ENCODE measurements at places on chromosomes 11 and 22. TPM values are rescaled to one million over a fixed set of nuclear protein-coding genes. Genes with fewer than 3 reads are reported as not detected.

CALCA gene
- total RNA-seq, result not detected

DRD4 gene
- 0.13 TPM for total RNA-seq

KRTAP5-7 gene
- not detected for total RNA-seq

SLC22A9 gene
- total RNA-seq, result not detected

PHLDA2 gene
- total RNA-seq, result 11.9 TPM

FBLN1 gene
- 25.2 TPM for total RNA-seq

RFPL1 gene
- total RNA-seq, result not detected

SHANK3 gene
- 0.90 TPM for total RNA-seq

TSGA10IP gene
- not detected for total RNA-seq

TYR gene
- not detected for total RNA-seq

OR52N4 gene
- not detected for total RNA-seq

B4GAT1 gene
- 7.7 TPM for total RNA-seq

OR51B4 gene
- total RNA-seq, result not detected

PPP2R1B gene
- total RNA-seq, result 27.8 TPM

THAP12 gene
- total RNA-seq, result 42.9 TPM

CYP2D6 gene
- total RNA-seq, result 0.53 TPM

BRSK2 gene
- total RNA-seq, result not detected

UPK2 gene
- 0.13 TPM for total RNA-seq

RAG2 gene
- not detected for total RNA-seq

APLNR gene
- not detected for total RNA-seq

OR52A1 gene
- total RNA-seq, result not detected

OR8D4 gene
- total RNA-seq, result not detected

MYBPC3 gene
- under 0.01 TPM for total RNA-seq

HIKESHI gene
- 63.1 TPM for total RNA-seq

HPX gene
- total RNA-seq, result 0.51 TPM

MS4A6E gene
- not detected for total RNA-seq

MPZL3 gene
- 81.4 TPM for total RNA-seq

AQP11 gene
- total RNA-seq, result 0.26 TPM

OR8G5 gene
- total RNA-seq, result not detected

FXYD6 gene
- not detected for total RNA-seq

CCDC87 gene
- total RNA-seq, result under 0.01 TPM

ALDH3B1 gene
- 6.1 TPM for total RNA-seq

NCAM1 gene
- under 0.01 TPM for total RNA-seq

CHKB gene
- total RNA-seq, result 27.6 TPM

OR51I1 gene
- not detected for total RNA-seq

OR9I1 gene
- not detected for total RNA-seq

ZBTB3 gene
- total RNA-seq, result 11.0 TPM

GAL gene
- 0.77 TPM for total RNA-seq

GAB4 gene
- not detected for total RNA-seq

POU2AF3 gene
- total RNA-seq, result not detected

APOL4 gene
- total RNA-seq, result under 0.01 TPM

FREY1 gene
- 1.3 TPM for total RNA-seq

SMTNL1 gene
- not detected for total RNA-seq

DYNC2H1 gene
- 11.6 TPM for total RNA-seq

ABCC8 gene
- total RNA-seq, result not detected

OR2AT4 gene
- total RNA-seq, result not detected

HNRNPUL2 gene
- 15.2 TPM for total RNA-seq

NAP1L4 gene
- total RNA-seq, result 101 TPM
